ENCODE measurements at places on chromosomes 6 and 20.

DNA sequence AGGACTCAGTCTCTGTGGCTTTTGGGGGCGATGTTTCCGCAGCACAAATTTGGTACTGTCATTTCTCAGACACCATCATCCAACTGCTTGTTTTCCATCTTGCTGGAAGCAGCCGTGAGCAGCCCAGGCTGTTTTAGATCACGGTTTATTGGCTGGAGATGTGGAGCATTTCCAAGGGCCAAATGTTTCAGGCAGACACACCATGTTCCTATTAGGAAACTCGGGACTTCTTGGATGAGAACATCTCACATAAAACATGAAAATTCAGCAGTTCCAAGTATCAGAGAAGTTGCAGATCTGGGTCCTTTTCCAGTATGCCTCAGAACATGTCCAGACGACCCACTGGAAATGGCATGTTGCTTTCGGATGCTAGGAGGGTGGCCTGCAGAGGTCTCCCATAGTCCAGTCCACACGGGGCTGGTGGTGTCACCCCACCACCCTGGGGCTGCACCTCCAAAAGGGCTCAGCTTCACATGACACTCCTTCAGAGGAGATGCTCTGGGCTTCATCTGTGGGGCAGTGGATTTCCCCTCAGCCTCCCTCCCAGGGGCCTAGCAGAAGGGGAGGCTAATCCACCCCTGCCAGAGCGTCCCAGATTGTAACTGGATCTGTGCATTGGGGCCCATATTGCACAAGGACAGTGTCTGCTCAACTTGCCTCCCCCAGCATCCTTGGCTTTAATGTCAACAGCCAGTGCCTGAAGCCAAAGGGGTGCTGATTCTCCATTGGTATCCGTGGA lies 176.3 kb downstream of the SCP2D1 start:
- DNase-seq, result no peak

DNA sequence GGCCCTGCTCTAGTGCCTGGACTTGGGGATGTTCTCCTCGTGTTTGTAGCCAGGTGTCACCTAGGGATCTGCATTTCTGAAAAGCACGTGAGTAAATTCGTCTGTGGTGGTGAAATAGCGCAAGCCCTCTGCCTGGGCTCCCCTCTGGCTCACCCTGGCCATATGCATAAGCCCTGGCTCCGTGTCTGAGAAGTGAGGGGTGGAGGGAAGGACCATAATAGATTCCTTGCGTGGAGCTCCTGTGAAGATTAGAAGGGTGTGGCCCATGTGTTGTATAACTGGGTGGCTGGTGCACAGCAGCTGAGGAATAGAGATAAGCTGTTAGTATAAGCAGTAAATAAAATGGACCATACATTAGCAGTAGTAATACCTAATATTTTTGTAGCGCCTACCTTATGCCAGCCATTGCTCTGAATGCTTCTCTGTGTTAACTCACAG lies 4.8 kb downstream of the BCAS1 start:
- DNase-seq, result no peak

- no peak for DNase-seq
Measured at GRCh38 chr6:110573136-110573535, 96.7 kb upstream of the SLC22A16 start.

GRCh38 chr20:16388731-16389130 lies 184.5 kb downstream of the KIF16B start:
- no peak for DNase-seq

DNA sequence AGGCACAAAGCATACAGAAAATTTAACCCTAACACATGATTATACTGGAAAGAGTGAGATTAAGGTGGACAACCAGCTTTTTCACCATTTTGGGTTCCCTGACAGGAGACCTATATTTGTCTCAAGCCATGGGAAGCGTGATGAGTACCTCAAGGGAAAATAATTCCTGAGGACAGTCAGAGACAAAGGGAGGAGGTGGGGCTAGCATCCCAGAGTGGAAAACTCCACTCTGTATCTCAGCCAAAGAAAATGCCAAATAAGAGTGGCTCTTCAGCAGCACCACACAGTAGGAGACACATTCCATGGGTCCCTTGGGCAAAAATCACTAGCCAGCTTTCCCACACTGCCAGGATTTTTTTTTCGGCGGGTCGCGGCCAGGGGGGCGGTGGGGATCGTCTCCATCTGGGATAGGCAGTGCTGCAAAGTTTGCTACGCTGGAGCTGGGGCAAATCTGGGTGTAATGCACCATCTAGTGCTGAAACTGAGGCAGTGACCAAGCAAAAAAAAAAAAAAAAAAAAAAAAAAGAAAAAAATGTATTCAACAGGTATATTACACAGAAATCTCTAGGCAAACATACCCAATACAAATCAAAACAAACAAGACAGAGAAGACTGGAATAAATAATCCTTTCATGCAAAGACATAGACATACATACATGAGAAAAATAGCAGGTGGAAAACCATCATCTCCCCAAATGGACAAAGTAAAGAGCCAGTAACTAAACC lies 77.3 kb upstream of the SLC35F1 start:
- no peak for DNase-seq
